ENCODE measurements at places on chromosomes 7 and 10.

DNA sequence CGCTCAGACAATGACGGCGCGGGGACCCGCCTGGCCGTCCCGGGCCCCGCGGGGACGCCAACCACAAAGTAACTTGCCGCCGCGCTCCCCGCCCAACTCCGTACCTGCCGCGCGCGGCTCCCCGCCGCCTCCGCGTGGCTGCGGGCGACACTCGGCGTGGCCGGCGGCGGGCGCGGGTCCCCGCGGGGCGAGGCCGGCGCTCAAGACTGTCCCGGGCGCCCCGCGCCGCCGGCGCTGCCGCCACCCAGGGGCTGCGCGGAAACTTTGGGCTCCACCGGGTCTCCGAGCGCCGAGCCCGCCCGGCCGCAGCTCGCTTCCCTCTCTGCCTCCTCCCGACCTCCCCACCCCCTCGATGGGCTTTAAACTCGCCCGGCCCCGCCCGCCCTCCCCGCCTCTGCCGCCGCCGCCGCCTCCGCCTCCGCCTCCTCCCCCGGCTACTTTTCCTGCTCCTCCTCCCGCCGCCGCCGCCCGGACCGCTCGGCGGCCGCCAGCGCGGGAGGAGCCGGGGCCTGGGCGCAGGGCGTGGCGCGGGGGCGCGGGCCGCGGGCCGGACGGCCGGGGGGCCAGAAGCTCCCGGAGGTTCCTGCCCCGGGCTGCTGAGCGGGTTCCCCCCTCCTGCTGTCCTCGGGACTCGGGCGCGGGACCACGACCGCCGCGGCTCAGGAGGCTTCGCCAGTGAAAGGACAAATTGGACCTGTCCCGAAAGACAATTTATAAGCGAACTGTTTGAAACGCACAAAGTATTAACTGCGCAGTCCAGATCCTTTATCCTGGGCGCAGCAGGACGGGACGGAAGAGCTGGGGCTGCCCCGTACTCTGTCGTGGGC lies 10.6 kb upstream of the GRB10 start:
- DNase-seq: peak; percentile 37

DNA sequence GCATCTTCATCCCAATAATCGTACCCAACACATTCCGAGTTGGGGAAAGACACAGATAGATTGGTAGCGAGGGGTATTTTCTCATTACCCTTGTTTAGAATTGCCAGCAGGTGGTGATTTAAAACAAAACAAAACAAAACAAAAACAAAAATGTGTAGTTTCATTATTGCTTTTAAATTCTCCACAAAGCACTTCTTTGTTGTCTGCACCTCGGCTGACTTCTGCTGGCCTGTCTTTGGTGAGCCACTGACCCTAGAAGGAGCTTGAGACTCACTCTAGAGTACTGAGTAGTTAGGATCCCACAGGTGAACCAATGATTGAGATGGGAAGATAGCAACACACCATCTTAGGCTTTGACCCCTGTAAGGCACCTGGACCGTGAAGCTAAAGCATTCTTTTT lies 105.4 kb upstream of the BET1 start:
- no peak for DNase-seq

DNA sequence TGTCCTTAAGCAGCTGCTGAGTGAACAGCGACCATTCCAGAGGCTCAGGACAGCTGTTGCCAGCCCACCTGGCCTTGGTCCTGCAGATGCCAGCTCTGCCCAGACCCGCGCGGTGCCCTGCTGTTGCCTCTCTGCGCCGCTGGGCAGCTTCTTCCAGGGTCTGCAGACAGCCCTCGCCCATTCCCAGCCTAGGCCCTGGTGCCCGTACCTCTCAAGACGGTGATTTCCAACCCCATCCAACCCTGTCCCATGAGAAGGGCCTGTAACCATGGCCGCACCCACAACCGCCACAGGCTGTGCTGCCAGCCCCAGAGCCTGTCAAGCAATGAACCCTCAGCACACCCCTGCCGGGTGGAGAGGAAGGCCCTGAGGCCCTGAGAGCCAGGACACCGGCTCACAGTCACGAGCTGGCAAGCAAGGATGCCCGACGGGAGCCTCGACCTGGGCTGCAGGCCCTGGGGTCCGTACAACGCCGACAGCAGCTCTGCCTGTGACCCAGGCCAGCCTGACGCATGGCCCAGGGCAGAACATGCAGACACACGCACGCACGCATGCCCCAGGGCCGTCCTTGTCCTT lies 231.9 kb downstream of the MAD1L1 start:
- DNase-seq: no peak

DNA sequence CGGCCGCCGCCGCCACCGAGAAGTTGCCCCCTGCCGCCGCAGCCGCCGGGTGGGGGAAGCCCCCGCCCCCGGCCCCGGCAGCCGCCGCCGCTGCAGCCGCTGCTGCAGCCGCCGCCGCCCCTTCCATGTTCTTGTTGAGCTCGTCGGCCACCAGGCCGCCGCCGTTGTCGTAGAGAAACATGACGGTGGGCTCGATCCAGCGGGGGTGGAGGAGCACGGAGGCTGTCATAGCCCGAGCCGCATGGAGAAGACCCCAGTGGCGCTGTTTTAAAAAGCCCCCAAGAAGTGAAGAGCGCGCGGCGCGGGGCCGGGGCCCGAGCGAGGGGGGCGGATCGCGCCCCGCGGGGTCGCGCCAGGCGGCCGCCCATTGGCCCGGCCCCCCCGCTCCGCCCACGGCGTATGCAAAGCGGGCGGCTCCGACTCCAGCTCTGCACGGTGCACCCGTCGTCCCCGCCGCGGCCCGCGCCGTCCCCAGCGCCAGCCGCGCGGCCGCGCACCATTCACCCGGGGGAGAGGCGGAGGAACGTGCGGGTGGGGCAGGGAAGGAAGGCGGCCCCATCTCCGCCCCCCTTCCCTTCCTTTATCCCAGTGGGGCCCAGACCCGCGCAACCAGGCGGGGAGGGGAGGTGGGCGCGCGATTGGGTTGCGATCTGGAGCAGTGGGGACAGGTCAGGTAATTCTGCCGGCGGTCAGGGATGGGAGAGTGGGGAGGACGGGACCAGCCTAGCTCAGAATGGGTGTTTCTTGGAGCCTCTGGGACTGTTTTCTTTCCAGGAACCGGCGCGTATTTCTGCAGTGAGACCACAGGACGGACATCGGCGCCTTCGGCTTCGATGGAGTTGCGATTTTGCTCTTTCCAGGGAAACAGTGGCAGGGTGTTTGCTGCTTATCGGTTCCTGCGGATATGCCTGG lies at the start of gene HOXA13:
Gene HOXA13, minus strand, starts transcription at position 243 of the 912 bp plus-strand sequence. Its CDS starts 14 bp downstream, at position 229.
- DNase-seq: no peak

DNA sequence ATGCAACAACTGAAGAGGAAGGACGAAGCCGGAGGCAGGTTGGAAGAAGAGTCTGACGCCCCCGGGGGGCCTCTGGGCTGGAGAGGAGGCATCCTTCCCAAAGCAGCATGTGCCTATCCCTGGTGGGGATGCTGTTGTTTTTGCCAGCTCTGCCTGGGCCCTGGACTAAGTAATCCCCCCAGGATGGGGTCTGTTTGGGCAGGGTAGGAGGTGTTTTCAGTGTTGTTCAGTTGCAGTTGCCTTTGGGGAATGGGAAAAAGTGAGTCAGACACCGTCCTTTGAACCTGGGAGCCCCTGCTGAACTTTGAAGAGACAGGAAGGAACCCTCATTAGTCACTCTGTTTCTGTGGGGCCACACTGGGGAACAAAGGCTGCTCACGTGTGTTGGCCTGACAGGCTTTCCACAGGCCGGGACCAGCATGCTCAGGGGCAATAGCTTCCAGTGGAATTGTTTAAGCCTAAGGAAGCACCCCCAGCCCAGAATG lies 35.2 kb upstream of the GDF10 start:
- peak; percentile 66 for DNase-seq

DNA sequence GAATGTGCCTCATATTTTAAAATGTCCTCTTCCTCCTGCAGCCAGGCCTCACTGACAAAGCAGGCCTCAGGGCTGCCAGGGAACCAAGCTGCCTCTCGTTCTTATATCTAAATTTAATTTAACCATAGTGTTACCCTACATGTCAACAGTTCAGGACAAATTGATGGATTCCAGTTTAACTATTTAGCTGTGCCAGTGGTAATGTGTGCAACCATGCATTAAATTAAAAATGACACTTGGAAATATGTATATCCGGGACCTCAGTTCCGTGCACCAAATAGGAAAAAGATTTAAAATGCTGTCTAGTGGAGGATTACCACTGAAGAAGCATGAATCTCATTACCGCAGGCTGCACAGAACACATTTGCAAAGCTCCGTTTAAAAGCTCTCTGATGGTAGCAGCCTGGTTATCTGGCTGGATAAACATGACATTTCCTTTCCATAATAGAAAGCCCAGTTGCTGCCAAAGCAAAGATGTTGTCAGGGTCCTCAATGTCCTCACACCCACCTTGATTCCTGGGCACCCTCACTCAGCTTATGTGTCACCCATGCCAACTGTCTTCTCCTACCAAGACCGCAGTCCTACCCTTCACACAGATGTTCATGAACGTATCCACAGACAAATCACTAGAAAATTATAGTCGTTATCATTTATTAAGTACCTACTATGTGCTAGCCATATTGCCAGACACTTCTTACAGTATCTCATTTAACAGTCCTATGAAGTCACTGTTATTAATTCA lies 73.3 kb upstream of the FRMD4A start:
- no peak for DNase-seq

- DNase-seq: no peak
Measured at GRCh38 chr7:47480576-47481538, 101.1 kb downstream of the TNS3 start.

DNA sequence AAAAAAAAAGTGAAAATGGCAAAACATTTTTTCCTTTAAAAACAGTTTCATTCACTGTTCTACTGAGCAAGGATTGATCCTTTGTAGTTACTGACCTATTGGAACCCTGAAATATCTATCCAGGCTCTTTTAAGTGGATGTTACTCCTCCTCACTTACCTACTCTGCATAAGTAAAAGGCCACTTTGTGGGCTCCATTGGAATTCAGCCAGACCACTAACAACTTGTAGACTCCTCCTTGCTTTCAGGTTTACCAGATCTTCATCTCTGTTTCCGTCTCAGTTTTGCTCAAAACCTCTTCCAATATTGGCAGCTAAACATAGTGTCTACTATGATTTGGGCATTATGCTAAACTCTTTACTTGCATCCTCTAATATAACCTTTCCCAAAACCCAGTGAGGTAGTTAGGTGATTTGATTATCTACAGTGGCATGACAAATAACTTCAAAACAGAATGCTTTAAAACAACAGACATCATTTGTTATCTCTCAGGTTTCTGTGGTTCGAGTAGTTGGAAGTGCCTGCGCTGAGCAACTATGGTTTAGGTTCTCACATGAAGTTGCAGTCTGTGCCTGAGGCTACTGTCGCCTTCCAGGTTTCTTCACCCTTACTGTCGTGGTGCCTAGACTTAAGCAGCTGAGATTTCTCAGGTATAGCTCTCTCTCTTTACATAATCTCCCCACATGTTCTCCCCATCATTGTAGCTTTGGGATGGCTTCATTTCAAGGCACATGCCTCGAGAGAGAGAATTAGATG lies 698.2 kb downstream of the REEP3 start:
- no peak for DNase-seq

- no peak for DNase-seq
Measured at GRCh38 chr10:132113206-132113605, 47.5 kb downstream of the JAKMIP3 start.

- no peak for DNase-seq
Measured at GRCh38 chr10:28604567-28605536, 71.9 kb downstream of the WAC start.

DNA sequence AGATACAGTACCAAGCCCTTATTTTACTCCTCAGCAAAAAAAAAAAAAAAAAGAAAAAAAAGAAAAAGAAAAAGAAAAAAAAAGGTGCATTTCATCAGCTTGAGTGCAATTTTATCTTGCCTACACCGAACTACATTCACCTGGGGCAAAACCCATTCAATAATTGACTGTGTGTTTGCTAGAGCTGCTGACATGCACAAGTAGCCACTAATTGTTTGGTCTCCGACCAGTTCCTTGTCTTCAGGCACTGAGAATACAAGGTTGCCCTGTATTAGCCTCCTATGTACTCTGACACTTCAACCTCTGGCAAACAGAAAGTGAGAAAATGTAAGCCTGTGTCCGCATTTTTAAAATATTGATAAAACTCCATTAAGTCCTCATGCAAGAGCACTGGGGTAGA lies 1579.4 kb upstream of the LRRTM3 start:
- DNase-seq: no peak

GRCh38 chr10:45006276-45007030 lies 5.7 kb downstream of the ZNF22 start:
- DNase-seq: no peak

DNA sequence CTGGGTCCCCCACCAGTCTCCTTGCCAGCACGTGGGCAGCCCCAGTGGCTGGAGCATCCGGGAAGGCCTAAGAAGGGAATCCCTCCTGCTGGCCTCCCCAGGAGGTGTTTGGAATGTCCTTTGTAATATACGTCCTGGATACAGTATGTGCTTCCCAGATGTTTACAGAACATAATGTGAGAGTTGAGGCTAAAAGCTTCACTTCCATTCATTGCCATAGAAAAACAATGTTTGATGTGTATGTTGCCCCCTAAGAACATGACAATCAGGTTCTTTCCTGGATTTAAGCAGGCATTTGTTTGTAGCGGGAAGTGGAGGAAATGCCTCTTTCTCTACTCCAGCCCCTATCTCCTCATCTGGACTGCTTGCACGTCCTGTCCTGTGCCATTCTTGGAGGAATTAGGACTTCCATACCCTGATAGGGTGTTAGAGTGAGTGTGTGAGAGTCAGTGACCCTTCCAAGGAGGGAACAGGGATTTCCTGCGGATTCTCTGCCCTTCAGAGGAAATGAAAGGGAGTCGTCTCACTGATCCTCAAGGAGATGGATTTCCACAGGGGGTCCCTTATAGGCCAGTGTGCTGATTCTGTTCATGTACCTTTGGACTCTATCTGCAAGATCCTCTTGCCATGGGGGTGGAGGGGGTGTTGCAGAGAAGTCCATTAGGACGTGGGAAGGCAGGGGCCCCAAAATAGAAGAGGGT lies 1.2 kb downstream of the IGFBP1 start:
- DNase-seq: no peak

DNA sequence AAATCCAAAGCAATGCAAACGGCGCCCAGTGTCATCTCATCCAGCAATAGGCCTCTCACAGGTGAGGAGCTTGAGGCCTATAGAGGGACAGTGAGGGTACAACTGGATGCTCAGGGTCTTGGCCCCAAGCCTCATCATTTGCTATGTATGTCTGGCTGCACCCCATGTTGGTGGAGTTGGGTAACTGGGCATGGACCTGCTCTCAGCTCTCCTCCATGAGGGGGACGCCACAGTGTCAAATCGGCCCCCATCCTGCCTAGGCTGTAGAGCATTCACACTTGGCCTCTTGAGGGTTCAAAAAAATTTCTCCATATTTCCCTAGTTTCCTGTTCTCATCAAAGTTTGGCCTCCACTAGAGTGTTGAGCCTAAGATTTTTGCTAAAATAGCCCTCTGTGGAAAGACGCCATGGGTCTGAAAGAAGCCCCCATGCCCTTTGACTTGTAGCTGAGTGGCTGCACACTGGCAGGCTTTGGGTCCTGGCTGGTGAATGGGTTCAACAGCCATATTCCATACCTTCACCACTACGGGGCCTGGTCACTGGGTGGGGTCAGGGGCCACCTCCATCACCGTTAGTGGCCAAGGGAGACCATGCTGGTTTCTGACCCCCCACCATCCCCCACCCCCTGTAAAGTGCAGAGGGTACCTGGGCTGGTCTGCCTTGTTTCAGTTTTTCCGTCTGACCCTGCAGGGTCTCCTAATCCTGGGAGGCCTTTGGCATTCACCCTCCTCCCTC lies 132.3 kb upstream of the TBX20 start:
- DNase-seq: no peak

GRCh38 chr10:95813054-95813685 lies 57.2 kb downstream of the ENTPD1 start:
- no peak for DNase-seq

Measured in activated T-cell treated with anti-CD3 and anti-CD28 coated beads, Interleukin-2, amount 50 U/mL, for 4 hours (primary cell).